ENCODE measurements at places on chromosomes 5 and 9.
A peak's percentile ranks its signal among the peaks of the same experiment; 100 is the strongest.

DNA sequence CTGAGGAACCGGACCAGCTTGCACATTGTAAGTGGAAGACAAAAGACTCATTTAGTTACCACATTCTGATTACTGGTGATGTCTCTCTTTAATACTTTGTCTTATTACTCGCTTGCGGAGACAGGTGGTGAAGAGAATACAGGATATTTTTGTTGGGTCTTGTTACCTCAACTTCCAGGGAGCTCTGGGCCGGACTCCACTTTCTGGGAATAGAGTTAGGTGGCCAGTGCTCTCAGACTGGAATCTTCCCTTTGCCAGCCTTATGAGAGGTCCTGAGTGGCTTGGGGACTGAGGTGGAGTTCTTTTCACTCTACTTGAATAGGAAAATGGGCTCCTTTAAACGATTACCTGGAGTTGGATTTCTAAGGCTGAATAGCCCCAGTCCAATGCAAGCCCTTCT lies 33.3 kb upstream of the SPRY4 start:
- no peak for DNase-seq

DNA sequence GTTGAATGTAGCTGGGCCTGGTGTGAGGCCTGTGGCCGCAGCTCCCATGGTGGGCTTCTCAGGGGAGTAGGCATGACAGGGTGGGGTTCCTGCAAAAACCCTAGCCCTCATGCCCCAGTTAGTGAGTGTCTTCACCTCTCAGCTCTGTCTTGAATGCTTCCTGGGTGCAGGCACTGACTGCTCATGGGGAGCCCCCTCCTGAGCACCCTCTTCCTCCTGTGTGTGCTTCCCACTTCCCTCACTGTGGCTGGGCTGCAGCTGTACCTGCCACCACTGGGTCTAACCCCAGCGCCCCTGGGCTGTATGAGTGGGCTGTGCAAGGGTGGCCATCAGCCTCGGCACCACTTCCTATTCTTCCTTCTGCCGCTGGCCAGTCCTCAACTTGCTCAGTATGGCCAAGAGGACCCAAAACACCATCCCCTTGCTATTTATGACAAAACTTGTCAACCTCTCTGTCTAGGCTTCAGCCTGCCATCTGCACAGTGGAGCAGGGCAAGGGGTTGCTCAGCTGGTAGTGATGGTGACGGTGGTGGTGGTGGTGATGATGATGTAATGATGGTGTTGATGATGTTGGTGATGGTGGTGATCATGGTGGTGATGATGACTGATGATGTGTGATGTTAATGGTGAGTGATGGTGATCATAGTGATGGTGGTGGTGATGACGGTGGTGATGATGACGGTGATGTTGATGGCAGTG lies 67.5 kb downstream of the RXRA start:
- no peak for DNase-seq

- DNase-seq = no peak
Observed at GRCh38 chr5:51172903-51173626, 210.2 kb upstream of the ISL1 start.

DNA sequence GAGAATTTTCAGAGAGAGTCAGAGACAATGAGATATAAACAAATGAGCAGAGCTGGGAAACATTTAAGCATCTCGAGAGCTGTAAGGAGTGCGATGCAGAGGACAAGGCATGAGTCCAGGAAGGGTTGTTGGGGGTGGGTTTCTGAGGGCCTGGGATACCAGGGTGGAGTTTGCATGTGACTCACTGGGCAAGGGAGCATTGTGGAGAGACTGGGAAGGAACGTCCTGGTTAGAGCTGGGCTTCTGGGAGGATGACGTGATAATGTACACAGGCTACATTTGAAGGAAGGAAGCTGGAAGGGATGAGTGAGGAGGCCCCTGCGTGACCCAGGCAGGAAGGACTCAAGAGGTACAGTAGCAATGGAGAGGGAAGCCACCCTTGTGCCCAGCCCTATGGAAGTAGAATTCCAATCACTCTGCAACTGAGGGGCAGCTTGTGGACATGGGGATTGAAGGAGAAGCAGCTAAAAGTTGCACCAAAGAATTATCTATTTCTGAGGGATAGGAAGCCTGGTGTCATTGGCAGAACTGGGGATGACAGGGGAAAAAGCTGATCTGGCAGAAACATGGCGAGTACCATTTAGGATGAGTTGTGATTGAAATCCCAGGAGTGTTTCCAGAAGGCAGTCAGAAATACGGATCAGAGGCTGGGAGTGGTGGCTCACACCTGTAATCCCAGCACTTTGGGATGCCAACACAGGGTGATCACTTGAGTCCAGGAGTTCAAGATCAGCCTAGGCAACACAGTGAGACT lies 59.3 kb upstream of the AFAP1L1 start:
- DNase-seq = peak; percentile 87

GRCh38 chr9:99112750-99113413 lies 8.0 kb downstream of the TGFBR1 start:
- no peak for DNase-seq

- no peak for DNase-seq
Observed at GRCh38 chr9:75983319-75984045, 93.0 kb downstream of the PCSK5 start.

- DNase-seq = no peak
Observed at GRCh38 chr9:130128251-130128650, 44.0 kb upstream of the NCS1 start.

- no peak for DNase-seq
Observed at GRCh38 chr9:126609711-126610388, 3.9 kb upstream of the LMX1B start.

DNA sequence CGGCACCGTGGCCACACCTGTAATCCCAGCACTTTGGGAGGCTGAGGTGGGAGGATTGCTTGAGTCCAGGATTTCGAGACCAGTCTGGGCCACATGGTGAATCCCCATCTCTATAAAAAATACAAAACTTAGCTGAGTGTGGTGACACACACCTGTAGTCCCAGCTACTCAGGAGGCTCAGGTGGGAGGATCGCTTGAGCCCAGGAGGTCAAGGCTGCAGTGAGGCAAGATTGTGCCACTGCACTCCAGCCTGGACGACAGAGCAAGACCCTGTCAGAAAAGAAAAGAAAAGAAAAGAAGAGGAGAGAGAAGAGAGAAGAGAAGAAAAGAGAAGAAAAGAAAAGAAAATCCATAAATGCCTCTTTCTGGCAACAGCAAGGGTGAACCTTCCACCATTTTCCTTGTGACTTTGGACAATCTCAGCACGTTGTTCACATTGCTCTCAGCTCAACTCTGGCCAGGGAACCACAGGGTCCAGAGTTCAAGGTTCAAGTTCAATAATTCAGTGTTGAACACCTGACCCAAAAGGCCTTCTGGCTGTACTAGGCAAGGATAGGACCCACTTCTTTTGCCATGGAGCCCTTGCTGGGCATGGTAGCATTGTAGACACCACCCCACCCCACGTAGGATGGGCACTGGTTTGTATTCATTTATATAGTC lies 14.6 kb upstream of the DUSP1 start:
- no peak for DNase-seq

- no peak for DNase-seq
Observed at GRCh38 chr9:89436963-89437625, 60.8 kb downstream of the SEMA4D start.

- no peak for DNase-seq
Observed at GRCh38 chr5:111454198-111454622, 58.1 kb downstream of the STARD4 start.

GRCh38 chr9:123725389-123725788 lies 204.5 kb downstream of the DENND1A start:
- peak; percentile 36 for DNase-seq

DNA sequence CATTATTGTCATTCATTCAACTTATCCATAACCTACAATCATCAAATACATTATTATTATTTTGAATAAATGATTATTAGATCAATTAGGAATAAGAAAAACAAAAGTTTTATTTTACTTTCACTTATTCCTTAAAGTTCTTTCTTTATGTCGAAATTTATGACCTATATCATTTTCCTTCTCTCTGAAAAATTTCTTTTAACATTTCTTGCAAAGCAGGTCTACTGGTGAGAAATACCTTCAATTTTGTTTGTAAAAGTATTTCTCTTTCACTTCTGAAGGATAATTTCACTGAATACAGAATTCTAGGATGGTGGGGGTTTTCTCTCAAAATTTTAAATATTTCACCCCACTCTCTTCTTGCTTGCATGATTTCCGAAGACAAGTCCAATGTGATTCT lies 2.6 kb upstream of the CCNI2 start:
- no peak for DNase-seq

GRCh38 chr9:4381744-4382143 lies 81.9 kb upstream of the GLIS3 start:
- no peak for DNase-seq

- no peak for DNase-seq
Observed at GRCh38 chr9:5938449-5938848, 47.8 kb downstream of the MLANA start.

GRCh38 chr5:31901807-31902530 lies 263.0 kb downstream of the PDZD2 start:
- no peak for DNase-seq

- no peak for DNase-seq
Observed at GRCh38 chr5:85732185-85732584, 885.6 kb upstream of the COX7C start.

DNA sequence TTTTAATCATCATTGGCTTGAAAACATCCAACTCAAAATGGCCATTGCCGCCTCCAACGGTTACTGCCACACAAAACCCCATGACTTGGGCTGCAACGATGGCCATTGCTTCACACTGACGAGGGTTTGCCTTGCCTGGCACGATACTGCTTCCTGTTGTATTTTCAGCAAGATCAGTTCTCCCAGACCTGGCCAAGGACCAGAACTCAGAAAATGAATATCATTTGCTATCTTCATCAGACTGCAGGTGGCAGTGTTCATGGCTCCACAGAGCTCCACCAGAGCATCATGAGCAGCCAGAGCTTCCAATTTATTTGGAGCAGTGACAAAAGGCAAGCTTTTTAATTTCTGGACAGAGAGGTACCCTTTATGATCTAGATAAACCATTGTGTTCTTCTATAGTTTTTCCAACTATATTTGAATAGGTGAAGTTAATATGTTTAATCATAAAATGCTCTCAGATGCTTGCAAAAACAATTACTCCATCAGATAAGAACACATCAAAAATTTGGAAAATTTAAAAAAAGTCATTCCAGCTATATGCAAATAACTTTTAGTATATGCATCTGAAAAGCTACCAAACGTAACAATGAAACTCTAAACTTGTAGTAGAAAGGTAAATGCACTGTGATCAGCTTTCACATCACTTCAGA lies 10.4 kb downstream of the AMACR start:
- DNase-seq = peak; percentile 85

- no peak for DNase-seq
Observed at GRCh38 chr5:56676091-56676768, 139.1 kb upstream of the MAP3K1 start.

DNA sequence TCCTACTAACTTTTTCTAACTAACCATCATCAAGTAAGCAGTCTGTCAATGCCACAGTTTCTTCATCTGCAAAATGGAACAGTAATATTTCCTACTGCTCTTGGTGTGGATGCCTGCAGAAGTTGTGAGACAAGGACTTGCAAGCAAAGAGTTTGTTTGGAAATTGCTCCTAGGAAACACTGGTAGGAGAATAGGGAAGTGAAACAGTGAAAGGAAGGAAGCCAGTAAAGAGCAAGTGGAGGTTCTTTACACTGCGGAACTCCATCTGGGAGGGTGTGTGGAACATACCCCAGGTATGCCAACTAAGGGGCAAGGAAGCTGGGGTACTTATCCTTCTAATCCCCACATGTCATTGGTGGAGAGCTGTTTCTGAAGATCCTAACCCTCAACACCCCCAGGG lies 119.9 kb downstream of the FOXD1 start:
- no peak for DNase-seq

- DNase-seq = no peak
Observed at GRCh38 chr9:104104360-104104759, 10.3 kb downstream of the SMC2 start.

Data from fibroblast of the conjunctiva (primary cell).